Activated CD4-positive, alpha-beta T cell treated with anti-CD3 and anti-CD28 coated beads, Interleukin-2, amount 50 U/mL, for 48 hours (primary cell): ENCODE measurements at places on chromosomes 6 and 20.

DNA sequence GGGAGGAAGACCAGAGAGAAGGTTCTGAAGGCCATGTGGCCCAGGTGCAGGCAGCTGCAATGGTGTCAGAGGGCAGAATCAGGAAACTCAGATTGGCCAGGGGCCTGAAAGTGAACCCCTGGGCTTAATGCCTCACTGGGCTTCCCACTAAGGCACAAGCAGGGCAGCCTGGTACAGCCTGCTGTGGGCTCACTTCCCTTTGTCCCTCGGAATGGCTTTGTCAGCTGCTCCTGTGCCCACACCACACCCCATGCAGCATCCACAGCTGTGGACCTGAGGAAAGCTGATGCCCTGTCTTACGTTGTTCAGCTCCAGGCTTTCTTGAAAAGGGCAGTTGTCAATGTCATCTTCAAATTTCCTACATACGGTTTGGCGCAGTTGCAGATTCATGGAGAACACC, 2.4 kb downstream of the CST9 start:
- no peak for DNase-seq

- no peak for DNase-seq
Observed at GRCh38 chr20:62775206-62775605, 21.1 kb upstream of the MRGBP start.

DNA sequence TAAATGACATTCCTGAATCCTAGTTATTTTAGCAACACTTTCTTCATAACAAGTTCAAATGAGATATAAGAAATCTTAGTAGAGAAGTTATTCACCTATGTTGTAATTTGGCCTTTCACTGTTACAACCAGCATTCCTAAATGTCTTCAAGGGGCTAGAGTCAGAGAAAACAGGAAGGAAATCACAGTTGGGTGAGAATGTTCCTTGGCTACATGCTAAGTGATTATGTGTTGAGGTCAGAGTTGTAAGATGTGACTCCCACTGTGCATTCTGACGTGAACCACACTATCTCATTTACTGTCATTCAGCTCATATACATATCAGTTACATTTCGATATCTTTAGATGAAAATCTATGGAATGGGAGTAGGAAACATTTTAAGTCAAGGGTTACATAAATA, 51.0 kb upstream of the MLIP start:
- no peak for DNase-seq

DNA sequence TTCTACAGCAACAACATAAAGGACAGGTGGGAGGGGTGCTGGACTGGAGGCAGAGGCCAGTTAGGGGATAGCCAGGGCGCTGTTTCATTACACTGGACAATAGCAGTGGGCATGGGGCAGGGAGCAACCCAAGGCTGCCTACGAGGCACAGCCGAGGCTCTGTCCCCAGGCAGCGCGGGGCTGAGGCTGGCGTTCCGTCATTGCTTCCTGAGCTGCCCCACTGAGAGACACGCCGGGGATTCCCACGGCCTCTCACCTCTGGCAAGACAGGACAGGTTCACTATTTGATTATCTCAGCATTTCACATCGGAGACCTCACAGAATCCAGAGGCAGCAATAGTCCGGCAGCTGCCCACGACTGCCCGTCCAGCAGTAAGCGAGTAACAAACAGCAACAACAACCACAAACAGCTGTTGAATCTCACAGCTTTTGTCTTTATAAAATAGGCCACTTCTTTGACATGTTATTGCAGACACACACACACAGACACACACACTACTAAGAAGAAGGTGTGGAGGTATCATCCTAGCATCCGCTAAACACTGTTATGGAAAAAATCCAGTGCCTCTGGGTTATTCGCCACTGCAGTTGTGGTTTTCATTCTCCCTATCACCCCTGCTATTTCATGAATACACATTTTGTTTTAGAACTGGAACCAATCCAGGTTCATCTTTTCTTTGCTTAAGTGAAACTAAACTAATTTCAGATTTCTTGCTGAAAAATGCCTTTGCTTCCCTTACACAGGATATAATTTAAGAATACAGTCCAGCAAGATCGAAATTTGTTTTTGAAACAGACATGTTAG, 19.5 kb downstream of the KIF25 start:
- no peak for DNase-seq

DNA sequence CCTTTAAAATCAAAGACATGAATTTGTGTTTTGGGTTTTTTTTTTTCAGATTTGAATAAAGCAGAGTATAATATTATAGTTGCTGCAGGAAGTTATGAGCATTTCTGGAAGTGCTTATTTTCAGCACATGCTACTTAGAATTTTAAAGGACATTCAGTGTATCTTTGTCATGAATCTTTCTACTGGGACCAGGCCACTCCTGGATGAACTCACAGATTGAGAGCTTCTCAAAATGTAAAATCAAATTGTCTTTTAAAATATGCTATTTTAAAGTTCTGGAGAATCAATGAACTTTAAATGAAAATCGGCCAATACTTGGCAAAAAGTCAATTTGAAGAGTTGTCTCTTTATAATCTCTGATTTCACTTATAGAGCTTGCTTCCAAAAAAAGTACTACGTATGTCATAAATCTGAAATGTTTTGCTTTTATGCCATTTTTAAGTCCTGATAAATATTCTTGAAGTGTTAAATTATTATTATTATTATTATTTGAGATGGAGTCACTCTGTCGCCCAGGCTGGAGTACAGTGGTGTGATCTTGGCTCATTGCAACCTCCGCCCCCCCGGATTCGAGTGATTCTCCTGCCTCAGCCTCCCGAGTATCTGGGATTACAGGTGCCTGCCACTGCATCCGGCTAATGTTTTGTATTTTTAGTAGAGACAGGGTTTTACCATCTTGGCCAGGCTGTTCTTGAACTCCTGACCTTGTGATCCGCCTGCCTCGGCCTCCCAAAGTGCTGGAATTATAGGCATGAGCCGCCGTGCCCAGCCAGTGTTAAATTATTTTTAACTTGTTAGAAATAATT, 175.7 kb upstream of the AKAP12 start:
- DNase-seq = no peak

GRCh38 chr20:61123751-61124368, 128.2 kb upstream of the CDH4 start:
- no peak for DNase-seq

GRCh38 chr6:5438922-5439584, 177.7 kb downstream of the FARS2 start:
- DNase-seq = no peak

DNA sequence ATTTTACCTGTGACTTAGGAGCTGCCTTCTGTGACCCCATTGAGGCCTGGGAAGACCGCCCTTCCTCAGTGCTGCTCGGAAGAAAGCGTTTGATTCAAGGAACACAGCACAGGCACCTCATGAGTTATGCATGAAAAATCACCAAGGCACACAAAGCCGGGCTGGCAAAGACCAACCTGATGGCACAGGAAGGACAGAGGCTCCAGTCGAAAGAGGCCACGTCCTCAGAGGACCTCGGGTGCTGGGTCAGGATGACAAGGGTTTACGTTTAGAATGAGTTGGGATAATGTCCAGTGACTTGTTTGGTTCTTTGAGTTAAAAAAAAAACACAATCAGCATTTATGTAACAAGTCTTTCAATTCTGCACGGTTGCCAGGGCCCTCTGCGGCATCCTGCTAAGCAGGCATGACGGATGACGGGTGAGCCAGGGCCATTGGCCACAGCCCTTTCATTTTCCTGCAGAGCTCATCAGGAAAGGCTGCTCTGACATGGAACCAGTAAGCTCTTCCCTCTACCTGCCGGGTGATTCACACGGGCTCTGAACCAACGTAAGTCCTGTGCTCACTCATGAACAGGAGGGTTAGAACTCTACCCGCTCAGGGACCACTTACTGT, 112.8 kb downstream of the DACT2 start:
- DNase-seq = no peak

DNA sequence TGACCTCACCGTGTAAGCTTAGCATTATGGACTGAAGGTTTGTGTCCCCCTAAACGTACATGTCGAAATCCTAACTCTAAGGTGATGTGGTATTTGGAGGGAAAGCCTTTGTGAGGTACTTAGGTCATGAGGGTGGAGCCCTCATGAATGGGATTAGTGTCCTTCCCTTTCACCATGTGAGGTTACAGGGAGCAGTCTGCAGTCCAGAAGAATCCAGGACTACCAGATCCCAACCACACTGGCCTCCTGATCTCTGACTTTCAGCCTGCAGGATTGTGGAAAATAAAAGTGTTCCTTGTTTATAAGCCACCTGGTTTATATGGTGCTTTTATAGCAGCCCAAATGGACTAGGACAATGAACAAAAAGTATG, 73.4 kb downstream of the ZBTB2 start:
- DNase-seq = no peak
